ENCODE measurements at places on chromosomes 2 and 18. TPM values are rescaled to one million over a fixed set of nuclear protein-coding genes. Genes with fewer than 3 reads are reported as not detected.

- no peaks in the 10 kb centered on the region for H3K36me3 ChIP-seq
- no peak overlapping the region for H3K4me3 ChIP-seq
- H3K4me1 ChIP-seq: peaks cover 4% of the 10 kb centered on the region
- DNase-seq: no peak
Observed at GRCh38 chr2:220441404-220441803, 814.0 kb downstream of the SLC4A3 start.

DNA sequence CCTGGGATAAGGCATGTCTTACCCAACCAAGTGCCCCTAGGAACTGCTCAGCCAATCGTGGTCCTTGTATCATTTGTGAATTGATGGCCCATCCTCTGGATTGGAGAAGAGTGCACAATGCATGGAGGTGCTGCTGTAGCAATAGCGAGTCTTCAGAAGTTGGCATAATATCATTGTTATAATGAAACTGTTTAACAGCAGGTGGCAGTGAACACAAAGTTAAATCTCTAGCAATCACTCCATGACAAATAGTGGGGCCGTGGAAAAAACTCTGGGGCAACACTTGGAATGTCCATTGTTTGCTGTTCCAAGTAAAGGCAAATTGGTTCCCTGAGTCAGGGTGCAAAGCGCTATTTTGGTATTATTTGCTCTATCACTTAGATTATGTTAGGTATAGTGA is 11.4 kb downstream of the REG1A start:
- no peaks in the 10 kb centered on the region for H3K27me3 ChIP-seq
- H3K4me1 ChIP-seq: no peaks in the 10 kb centered on the region
- H3K27ac ChIP-seq: no peak overlapping the region
- H3K4me3 ChIP-seq: no peak overlapping the region
- no peak for DNase-seq

DNA sequence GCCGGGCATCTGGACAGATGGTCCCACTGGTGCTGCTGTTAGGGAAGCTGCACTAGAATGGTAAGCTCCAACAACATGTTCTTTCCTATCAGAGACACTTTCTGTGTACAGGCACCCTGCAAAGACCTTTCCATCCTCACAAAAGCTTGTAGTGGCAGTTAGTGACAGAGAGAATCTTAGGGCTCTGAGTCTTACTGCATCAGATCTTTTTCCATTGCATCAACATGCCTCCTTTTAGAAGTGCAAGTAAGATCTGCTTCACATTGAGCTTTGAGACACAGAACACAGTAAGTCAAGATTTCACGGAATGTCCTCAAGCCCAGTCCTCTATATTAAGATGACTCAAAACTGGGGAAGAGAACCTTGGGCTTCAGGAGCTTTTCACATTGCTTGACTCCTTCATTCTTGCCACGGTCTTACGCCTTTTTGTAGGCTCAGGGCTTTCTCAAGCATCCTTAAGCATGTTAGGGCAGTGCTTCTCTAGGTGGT is 52.6 kb downstream of the ARL4C start:
- no peak for DNase-seq
- peaks cover 10% of the 10 kb centered on the region for H3K4me1 ChIP-seq
- no peak overlapping the region for H3K4me3 ChIP-seq
- H3K27ac ChIP-seq: peak overlapping the region; percentile 62
- no peaks in the 10 kb centered on the region for H3K36me3 ChIP-seq

GRCh38 chr2:97617911-97618310 is 28.0 kb upstream of the COX5B start:
- H3K36me3 ChIP-seq: no peaks in the 10 kb centered on the region
- H3K27ac ChIP-seq: no peak overlapping the region
- DNase-seq: no peak
- H3K4me1 ChIP-seq: no peaks in the 10 kb centered on the region
- H3K27me3 ChIP-seq: no peaks in the 10 kb centered on the region
- no peak overlapping the region for H3K4me3 ChIP-seq

- H3K27ac ChIP-seq: no peak overlapping the region
- H3K4me1 ChIP-seq: no peaks in the 10 kb centered on the region
- DNase-seq: no peak
Observed at GRCh38 chr18:56659111-56659510, 8.0 kb downstream of the WDR7 start.

GRCh38 chr2:39696838-39697237 is 31.1 kb downstream of the TMEM178A start:
- peak; percentile 89 for DNase-seq
- H3K36me3 ChIP-seq: no peaks in the 10 kb centered on the region
- no peak overlapping the region for H3K4me3 ChIP-seq
- peaks cover 3% of the 10 kb centered on the region for H3K4me1 ChIP-seq
- no peaks in the 10 kb centered on the region for H3K27me3 ChIP-seq

DNA sequence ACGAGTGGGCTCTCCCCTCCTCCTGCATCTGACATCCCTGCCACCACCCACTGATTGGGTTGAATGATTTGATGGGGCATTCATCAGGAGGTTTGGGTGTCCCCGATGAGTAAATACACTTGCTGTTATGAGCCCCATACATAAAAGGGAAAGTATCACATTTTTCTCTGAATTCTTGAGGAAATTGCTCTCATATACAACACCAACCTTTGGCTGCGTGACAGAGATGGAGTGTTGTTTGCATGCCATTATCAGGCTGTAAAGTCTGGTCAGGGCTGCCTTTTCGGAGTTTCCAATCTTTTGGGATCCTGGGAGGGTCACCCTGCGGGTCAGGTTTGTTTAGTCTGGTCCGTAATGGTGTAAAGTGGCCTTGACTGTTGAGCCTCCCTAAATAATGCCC is 227.9 kb upstream of the SPRED2 start:
- no peak overlapping the region for H3K4me3 ChIP-seq
- H3K27me3 ChIP-seq: no peaks in the 10 kb centered on the region
- no peak for DNase-seq
- H3K4me1 ChIP-seq: peaks cover 2% of the 10 kb centered on the region

- H3K27ac ChIP-seq: no peak overlapping the region
- DNase-seq: no peak
- H3K27me3 ChIP-seq: no peaks in the 10 kb centered on the region
- H3K36me3 ChIP-seq: no peaks in the 10 kb centered on the region
- H3K4me3 ChIP-seq: no peak overlapping the region
- H3K4me1 ChIP-seq: peaks cover 8% of the 10 kb centered on the region
Observed at GRCh38 chr18:46222710-46223360, 118.7 kb downstream of the HAUS1 start.

DNA sequence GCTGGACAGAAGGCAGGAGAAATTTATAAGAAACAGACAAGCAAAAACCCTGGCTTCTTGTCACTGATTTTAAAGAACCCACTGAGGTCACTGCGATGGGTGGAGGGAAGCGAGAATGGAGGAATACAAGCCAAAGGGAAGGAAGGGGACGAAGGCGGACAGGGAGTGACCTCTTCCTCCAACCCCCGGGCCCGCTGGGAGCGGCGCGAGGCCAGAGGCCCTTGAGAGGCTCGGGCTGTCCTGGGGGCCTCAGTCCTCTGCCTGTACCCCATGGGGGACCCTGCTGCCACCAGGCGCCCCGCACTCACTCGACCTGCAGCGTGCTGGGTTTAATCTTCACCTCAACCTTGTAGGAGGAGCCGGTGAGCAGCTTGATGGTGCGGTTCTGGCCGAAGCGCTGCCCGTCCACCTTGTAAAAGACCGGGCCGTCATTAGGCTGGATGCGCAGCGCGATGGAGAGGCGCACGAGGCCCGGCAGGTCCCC is 793 bp downstream of the CNRIP1 start:
- H3K27me3 ChIP-seq: no peaks in the 10 kb centered on the region
- H3K27ac ChIP-seq: peak overlapping the region; percentile 94
- no peaks in the 10 kb centered on the region for H3K4me1 ChIP-seq

GRCh38 chr18:62584241-62585120 is 61.7 kb downstream of the ZCCHC2 start:
- no peaks in the 10 kb centered on the region for H3K36me3 ChIP-seq
- no peak overlapping the region for H3K27ac ChIP-seq
- H3K4me1 ChIP-seq: no peaks in the 10 kb centered on the region
- no peaks in the 10 kb centered on the region for H3K27me3 ChIP-seq
- peak; percentile 78 for DNase-seq
- no peak overlapping the region for H3K4me3 ChIP-seq

- H3K27me3 ChIP-seq: no peaks in the 10 kb centered on the region
- H3K4me1 ChIP-seq: peaks cover 19% of the 10 kb centered on the region
- DNase-seq: peak; percentile 38
- H3K4me3 ChIP-seq: no peak overlapping the region
- H3K27ac ChIP-seq: peak overlapping the region; percentile 26
Observed at GRCh38 chr2:166230024-166230723, 102.4 kb upstream of the SCN1A start.

DNA sequence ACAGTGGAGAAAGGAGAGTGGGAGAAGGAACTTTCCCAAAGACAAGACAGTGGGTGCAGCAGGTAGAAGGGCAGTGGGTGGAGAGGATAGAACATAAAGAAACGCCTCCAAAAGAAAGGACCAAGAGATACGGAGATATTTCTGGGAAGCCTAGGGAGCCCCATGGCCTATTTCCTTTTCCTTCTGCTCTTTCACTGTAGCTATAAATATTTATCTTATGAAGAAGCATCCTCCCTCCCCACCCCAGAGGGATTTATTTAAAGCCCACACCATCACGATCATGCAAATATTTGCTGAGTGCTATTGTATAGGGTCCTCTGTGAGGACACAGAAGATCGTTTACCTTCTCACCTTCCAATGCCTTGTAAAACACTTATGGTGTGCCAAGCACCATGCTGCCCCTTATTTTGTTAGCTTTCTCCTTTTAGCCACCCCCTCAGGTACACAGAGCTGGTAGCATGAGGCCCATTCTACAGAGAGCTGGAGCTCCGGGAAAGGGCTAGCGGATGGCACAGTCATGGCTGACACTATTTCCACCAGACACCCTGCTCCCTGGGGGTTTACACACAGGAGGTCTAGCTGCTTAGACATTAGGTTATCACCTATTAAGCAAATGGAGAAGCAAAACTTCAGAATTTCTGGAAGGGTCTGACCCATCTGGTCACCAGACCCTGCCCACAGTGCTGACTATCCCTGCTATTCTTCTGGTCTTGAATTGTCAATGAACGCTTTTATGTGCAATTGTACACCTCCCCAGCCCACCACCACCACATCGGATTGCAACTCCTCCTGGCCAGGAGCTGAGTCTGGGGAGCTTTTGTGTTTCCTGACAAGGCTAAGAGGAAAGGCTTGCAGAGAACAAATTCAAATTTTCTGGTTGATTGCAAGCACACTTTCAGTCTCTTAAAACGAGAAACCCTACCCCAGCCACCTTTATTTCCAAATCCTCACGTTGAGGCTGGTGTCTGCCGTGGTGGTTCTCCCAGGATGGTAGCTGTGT is 91.8 kb upstream of the KLF7 start:
- H3K36me3 ChIP-seq: no peaks in the 10 kb centered on the region
- peak overlapping the region; percentile 91 for H3K27ac ChIP-seq
- peaks cover 64% of the 10 kb centered on the region for H3K4me1 ChIP-seq
- no peak overlapping the region for H3K4me3 ChIP-seq

- no peak overlapping the region for H3K4me3 ChIP-seq
- no peaks in the 10 kb centered on the region for H3K36me3 ChIP-seq
- no peaks in the 10 kb centered on the region for H3K27me3 ChIP-seq
- H3K4me1 ChIP-seq: no peaks in the 10 kb centered on the region
- H3K27ac ChIP-seq: no peak overlapping the region
Observed at GRCh38 chr2:190646780-190647522, 1.9 kb upstream of the NAB1 start.

DNA sequence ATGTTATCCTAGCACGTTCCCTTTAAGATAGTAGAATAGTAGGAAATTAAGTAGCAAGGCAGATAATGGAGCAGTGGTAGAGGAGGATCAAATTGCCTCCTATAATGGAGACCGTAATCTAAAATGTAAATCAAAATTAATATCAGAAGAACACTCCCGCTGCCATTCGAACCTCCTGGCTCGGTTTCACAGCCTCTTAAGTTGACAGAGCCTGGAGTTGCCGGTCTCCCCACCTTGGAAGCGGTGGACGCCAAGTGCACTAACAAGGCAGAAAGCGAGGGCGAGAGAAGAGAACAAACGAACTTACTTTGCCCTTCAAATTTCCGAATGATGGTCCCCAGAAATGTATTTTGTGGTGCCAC is 450 bp downstream of the KCNH7 start:
- H3K4me1 ChIP-seq: no peaks in the 10 kb centered on the region
- no peak overlapping the region for H3K4me3 ChIP-seq
- DNase-seq: no peak
- H3K36me3 ChIP-seq: no peaks in the 10 kb centered on the region

DNA sequence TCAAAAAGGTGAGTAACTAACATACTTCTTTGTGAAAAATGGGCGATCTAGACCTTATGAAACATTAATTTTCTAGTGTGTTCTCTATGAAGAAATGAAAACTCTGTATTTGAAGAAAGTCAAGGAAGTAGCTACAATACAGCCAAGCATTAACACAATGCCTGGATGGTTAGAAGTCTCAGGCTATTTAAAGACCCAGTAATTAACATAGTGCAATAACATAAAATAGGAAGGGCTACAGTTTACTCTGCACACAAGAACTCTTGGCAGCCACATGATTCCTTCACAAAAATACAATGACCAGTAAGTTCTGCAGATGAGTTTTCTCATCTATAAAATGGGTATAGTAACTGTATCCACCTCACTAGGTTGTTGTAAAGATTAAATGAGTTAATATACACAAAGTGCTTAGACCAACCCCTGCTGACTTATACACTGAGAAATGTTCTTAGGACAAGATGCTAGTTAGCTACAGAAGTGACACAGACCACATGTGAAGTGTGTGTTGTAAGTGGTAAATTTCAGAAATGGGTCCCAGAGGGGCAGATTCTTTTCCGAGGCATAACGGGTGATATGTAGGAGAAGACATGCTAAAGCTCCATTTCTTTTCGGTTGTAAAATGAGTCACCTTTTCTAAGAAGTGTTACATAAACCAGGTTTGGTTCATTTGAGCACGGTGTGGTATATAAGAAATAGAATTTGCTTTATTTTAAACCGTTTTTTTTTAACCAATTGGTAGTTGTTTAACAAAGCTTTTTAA is 61.8 kb downstream of the CXCR4 start:
- no peak overlapping the region for H3K27ac ChIP-seq
- no peak for DNase-seq
- H3K27me3 ChIP-seq: no peaks in the 10 kb centered on the region
- H3K36me3 ChIP-seq: no peaks in the 10 kb centered on the region
- no peaks in the 10 kb centered on the region for H3K4me1 ChIP-seq

The ZNF521 gene
- total RNA-seq: 23.6 TPM

The TMEM163 gene
- not detected for total RNA-seq

The CPLX4 gene
- total RNA-seq: not detected

The DLX2 gene
- not detected for total RNA-seq

The EFHD1 gene
- total RNA-seq: not detected

The CLEC4F gene
- total RNA-seq: not detected

The CHRNG gene
- total RNA-seq: not detected

The METTL8 gene
- total RNA-seq: 10.8 TPM

The ITGAV gene
- 205 TPM for total RNA-seq

The ANKRD44 gene
- 4.9 TPM for total RNA-seq

The CD28 gene
- not detected for total RNA-seq

The FAM124B gene
- total RNA-seq: not detected

All from fibroblast of lung (primary cell).